ENCODE measurements at places on chromosomes 4 and X.
A peak's percentile ranks its signal among the peaks of the same experiment; 100 is the strongest.

GRCh38 chrX:111095974-111096895 is at the start of gene PAK3:
Gene PAK3 (plus strand): TSS chrX:111096191. CDS start chrX:111123104, 26,913 bp downstream.
- no peak for DNase-seq

GRCh38 chrX:74446876-74447275 is 25.6 kb downstream of the SLC16A2 start:
- no peak for DNase-seq

- no peak for DNase-seq
These were observed 83.5 kb downstream of the ZNF674 start for GRCh38 chrX:46461660-46462191.

- no peak for DNase-seq
These were observed 100.1 kb downstream of the REPS2 start for GRCh38 chrX:17046478-17047097.

- DNase-seq = no peak
These were observed 261.8 kb downstream of the CAMK2D start for GRCh38 chr4:113499696-113500095.

DNA sequence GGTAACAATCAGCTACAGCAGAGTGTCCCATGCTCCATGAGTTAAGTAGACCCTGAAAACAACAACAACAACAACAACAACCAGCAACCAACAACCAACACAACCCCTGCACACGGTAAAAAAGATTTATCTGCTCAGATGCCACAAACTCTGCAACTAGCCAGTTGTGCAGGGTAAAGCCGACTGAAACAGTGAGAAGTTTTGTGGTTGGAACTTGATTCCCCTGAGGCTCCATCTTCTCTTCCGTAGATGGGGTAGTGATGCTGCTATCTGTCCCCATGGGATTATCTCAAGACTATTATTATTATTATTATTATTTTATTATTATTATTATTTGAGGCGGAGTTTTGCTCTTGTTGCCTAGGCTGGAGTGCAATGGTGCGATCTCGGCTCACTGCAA is 50.6 kb upstream of the RAPGEF2 start:
- no peak for DNase-seq

DNA sequence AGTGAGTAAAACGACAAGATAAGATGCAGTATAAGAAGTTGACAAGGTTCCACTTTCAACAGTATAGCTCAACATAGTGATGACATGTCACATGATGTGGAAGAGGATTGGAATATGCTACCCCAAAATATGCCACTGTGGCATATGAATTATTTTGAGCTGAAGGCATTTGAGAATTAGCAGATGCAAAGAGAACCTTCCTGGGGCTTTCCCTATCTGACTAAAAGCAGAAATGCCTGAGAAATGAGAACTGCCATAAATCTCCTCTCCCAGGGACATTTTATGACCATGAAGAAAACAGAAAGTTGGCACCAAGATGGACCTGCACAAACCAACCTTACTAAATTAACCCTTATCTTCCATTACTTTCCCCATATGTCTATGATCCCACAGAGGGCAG is 24.8 kb downstream of the CDKN2AIP start:
- DNase-seq = no peak

DNA sequence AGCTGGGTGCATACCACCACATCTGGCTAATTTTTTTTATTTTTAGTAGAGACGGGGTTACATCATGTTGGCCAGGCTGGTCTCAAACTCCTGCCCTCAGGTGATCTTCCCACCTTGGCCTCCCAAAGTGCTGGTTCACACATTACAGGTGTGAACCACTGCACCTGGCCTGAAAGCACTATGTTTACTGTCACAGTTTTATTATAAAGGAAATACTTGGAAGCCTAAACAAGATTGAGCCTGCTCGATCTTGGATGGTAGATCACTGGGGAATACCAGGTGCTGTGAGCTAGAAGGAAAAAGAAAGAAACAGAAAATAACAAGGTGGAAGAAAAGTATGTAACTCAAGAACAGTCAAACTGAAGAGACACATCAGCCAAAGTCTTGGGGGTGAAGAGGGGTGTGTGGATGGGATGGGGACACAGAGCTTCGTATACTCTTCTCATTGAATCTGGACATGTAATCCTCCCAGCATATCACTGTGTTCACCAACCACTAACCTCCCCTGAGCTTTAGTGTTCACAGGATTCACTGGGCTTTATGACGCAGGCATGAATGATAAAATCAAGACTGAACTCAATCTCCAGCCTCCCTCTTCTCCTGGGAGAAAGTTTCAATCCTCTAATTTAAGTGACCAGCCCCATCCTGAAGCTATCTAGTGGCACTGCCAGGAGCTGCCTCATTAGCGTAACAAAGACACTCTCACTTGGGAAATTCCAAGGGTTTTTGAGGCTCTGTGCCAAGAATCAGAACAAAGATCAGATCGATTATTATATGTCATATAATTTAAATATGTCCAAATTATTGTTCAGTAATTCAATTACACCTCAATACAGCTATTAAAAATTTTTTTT is 40.9 kb downstream of the PDS5A start:
- DNase-seq = no peak

GRCh38 chr4:183098723-183099536 is at the start of gene WWC2:
Gene WWC2 (plus strand): TSS chr4:183099257. CDS start chr4:183099492, 235 bp downstream.
- peak; percentile 94 for DNase-seq

GRCh38 chrX:48101443-48101842 is 29.0 kb upstream of the SPACA5B start:
- no peak for DNase-seq

DNA sequence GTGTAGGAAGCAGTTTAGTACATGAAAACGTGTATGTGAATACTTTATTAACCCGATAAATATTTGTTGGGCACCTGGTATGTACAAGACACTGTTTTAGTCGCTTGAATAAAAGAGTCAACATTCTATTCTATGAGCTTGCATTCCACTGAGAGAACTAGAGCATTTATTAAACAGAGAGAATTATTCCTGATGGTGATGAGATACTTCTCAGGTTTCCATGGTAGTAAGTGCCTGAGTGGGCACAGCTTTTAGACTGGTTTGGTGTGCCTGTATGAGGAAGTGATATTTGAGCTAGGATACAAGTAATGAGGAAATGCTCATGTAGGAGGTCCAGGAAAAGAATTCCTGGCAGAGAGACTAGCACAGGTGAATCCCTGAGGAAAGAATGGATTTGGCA is 94.2 kb downstream of the ATP10D start:
- no peak for DNase-seq

- no peak for DNase-seq
These were observed 161.5 kb upstream of the GPR101 start for GRCh38 chrX:137195296-137195695.

DNA sequence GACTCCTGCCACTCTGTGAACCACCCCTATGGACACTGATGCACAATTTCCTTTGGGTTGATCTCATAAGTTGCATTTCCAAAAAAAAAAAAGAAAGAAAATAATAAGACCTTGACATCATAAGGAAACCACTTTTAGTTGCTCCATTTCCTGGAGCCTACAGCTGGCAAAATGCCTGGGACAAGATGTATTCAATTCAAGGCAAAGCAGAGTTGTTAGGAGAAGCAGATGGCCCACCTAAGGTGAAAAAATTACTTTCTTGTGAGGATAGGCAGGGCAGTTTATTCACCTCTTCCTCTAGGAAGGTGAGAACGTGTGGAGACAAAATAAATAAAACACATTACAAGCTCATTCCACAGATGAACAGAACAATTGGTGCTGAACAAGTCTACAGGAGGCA is 14.1 kb upstream of the SCRG1 start:
- DNase-seq = no peak

- no peak for DNase-seq
These were observed 13.6 kb downstream of the DHX15 start for GRCh38 chr4:24570574-24571236.

- no peak for DNase-seq
These were observed 57.2 kb downstream of the DIPK2B start for GRCh38 chrX:45143455-45143854.

GRCh38 chrX:12309744-12310076 is 171.4 kb downstream of the FRMPD4 start:
- DNase-seq = no peak

GRCh38 chrX:42459735-42460134 is 318.2 kb downstream of the PPP1R2C start:
- no peak for DNase-seq

- no peak for DNase-seq
These were observed 2.8 kb upstream of the IL21 start for GRCh38 chr4:122623637-122624166.

DNA sequence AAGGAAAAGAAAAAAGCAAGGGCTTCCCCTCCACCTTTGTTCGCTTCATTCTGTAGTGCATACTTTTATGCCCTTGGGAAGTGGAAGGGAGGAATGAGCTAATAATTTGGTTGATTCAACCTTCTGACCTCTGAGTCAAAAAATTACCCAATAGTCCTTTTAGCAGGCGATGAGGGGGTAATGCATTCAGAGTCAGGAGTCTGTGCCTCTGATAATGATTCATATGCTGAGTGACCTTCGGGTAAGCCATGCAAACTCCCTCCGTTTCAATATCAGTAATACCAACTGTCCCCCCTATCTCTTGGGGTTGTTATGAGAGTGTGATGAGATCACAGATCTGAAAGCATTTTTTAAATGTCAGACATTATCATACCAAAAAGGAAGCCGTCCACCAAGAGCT is 41.6 kb upstream of the ACSL4 start:
- DNase-seq = no peak

DNA sequence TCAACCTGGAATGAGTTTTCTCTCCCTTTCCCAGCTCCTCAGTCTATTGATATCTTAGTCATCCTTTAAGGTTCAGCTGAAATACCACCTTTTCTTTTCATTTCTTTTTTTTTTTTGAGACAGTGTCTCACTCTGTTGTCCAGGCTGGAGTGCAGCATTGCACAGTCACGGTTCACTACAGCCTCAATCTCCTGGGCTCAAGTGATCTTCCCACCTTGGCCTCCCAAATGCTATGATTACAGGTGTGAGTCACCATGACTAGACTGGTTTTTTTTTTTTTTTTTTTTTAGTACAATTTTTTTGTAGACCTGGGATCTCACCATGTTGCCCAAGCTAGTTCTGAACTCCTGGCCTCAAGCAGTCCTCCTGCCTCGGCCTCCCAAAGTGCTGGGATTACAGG is 28.9 kb downstream of the AFF1 start:
- no peak for DNase-seq

DNA sequence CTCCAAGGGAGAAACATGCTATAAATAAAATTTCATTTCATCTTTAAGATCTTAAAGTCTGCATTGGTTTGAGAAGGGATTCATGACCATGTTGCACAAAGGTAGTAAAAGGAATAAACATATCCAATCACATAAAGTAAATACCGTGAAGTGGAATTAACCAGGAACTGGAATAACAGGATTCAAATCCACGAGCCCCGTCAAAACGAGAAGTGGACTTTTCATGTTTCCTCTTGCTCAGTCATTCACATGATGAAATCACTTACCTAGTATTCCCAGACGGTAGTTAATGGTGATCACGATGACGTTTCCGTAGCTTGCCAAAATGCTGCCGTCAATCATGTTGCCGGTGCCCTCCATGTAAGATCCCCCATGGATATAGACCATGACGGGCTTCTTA is 199.7 kb downstream of the NLGN4X start:
- no peak for DNase-seq

DNA sequence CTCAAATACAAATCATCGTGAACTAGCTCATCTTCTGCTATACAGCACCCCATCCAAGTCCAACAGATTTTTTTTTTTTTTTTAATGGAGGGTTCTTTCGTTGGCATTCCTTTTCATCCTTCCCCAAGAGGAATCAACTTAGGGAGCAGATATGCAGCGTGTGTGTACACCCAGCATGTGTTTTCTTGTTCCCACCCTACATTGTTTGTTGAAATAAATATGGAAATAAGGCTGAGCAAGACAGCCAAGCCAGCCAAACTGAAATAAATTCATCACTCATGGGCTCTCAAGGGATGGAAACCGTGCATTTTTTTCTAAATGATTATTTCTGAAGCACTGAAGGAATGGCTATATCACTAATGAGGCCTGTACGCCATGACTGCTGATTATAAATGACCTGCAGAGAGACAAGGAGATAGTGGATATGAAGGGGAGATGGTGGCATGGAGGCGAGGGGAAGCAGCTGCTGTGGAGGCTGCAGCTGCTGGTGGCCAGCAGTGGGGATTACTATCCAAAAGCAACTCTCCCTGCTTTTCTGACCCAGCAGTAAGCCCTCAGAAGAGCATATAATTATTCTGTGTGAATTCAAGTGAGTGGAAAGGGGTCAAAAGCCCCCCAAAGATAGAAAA is 173.9 kb downstream of the MGST2 start:
- no peak for DNase-seq

- DNase-seq = no peak
These were observed 13.0 kb downstream of the SEPTIN11 start for GRCh38 chr4:76962406-76963130.

DNA sequence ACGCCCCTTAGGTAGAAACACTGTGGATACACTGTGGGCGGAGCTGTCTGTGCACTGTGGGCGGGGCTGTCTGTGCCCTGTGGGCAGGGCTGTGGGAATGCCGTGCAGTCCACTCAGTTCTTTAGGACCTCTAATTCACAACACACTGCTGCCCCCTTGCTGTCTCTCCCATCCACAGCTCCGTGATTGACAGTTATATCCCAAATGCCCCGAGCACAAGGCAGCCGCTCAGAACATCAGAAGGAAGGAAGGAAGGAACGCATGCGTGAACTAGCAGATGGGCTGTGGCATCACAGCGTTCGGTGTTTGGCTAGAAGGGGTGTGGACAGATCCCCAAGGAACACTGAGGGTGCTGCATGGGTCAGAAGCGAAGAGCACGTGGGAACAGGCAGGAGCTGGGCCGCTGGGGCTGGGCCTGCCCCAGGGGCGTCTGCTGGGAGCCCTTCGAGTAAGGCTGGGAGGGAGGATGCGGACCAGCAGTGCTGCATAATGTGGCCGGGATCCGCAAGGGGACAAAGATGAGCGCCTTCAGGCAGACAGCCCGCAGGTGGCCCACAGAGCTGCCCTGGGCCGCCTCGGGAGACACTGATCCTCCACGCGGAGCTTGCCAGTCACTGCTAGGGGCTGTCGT is 29.8 kb downstream of the ACOX3 start:
- DNase-seq = no peak

- no peak for DNase-seq
These were observed 25.6 kb downstream of the CXCL2 start for GRCh38 chr4:74073358-74073757.

- no peak for DNase-seq
These were observed 34.2 kb downstream of the TAPT1 start for GRCh38 chr4:16192057-16192456.

Measured in chondrocyte (in vitro differentiated cells).